ENCODE measurements at places on chromosomes 5 and 9.

DNA sequence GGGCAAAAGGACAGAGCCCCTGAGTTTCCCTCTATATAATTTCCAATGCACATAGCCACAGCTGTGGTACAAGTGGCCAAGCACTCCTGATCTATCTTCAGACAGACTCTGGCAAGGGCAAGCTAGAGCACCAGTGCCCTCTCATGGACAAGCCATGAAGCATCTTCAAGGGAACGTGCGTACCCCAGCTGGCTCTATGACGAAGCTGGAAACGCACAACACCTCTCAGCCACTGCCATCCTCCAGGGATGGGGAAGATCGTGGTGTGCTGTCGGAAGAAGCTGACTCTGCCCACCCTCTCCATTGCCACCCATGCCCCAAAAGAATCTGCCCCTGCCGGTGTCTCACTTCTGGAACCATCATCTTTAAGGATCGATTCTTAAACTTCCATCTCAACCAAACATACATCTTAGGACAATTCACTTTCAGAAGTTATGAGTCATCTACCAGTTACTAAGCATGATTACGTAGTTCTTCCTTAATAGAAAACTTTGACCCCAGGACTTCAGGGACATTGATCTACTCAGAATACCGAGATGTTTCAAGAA, 482.9 kb downstream of the AGTPBP1 start:
- DNase-seq, result no peak

GRCh38 chr9:21267485-21268346, 27.9 kb upstream of the IFNA14 start:
- no peak for DNase-seq

DNA sequence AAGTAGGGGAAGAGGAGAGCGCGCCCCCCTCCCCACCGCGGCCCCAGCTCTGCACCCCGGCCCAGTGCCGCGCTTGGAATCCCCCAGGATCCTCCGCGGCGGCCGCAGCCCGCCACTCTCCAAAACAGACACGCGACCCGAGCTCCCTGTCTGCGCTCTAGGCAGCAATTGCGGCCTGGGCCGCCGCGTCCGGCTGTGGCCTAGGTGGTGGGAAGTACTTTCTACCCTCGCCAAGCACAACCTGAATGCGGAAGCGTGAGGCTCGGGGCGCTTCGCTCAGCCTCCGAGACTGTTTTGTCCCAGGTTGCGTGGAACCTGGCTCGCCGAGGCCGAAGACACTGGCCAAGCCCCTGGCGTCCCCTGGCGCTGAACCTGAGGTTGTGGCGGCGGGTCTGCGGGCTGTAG, 3.3 kb upstream of the FOXB2 start:
- DNase-seq, result no peak

DNA sequence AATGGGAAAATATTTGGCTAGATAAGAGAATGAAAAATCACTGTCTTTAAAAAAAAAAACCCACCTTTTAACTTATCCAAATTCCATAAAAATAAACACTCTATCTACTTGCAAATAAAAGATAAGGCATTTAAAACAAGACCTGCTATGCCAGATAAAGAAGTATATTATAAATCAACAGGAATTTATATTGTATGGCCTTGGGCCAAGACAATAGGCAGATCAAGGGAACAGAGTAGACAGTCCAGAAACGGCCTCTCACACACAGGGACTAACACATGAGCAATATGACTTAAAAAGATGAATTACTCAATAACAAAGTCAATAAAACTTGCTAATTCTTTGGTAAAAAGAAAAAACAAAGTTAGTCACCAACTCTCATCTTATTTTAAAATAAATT, 34.7 kb upstream of the ICE1 start:
- no peak for DNase-seq

- no peak for DNase-seq
These were observed 51.4 kb upstream of the DAB2 start for GRCh38 chr5:39475881-39476842.
